ENCODE measurements at places on chromosomes 1 and 21.

DNA sequence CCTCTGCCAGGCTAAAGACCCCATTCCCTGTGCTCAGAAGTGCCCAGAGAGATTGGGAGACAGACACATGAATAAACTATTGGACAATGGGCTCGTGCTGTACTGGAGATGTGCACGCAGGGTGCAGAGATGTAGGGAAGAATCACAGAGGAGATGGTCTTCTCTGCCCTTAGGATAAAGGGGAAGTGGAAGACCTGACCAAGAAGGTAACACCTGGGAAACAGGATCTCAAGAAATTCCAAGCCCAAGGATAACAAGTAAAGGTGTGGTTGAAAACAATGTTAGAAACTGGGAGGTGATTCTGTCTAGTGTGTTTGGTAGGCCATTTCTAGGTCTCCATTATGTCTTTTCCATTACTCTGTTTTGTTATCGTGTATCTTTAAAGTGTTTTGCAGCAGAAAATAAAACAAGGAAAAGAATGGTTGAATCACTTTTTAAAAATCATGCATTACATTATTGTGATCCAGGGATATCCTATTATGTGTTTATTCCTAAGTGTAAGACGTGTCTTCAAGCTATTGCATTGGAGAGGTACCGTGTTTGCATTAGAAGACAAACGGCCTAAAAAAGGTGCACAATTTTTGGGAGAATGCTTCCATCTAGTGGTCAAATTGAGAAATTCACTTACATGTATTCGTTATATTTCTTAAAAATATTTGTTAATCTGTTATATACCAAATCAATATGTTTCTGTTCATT lies 40.8 kb upstream of the KCTD3 start:
- DNase-seq: peak; percentile 84

DNA sequence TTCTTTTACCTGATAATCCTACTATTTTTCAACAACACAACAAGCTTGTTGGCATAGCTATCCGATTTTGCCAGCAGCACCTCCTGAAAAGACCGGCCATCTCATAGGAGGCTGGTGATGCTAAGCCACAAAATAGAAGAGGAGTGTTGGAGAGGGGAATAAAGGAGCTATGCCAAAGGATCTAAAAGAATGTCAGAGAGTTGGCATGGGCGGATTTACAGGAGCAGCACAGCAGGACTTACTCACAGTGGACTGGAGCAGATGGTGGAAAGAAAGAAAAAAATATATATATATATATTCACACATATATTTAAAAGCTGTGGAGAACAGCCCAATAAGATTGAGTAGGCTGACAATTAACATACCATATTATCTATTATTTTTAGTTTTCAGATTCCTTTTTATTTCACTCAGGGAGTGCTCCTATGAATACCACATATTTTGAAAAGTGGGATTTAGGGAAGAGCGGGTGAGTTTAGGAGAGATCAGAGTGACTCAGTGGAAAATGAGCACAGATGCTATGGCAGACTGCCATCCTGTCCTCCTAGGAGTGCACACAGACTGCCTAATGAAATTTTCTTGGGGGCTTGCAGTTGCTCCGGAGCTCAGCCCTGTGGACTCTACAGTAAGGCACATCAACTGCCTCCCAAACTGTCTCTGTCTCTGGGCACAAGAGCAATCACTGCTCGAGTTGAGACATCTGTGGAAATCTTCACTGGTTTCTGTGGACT lies 394.4 kb upstream of the CHRM3 start:
- DNase-seq: no peak

DNA sequence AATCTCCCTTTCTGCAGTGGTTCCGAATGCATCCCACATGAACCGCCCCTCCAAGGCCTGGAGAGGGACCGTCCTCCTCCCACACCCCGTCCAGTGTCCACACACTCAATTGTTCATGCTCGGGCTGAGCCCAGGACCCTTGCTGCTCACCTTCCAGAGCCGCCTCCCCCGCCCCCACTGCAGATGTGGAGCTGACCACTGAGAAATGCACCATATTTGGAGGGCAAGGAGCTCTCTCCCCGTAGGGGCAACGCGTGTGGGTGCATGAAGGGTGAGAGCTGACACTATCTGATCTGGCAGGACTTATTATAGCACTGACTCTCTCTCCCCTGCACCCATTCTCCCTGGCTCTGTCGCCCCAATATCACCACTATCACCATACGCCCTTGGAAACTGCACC lies 4.0 kb upstream of the S100A3 start:
- no peak for DNase-seq

DNA sequence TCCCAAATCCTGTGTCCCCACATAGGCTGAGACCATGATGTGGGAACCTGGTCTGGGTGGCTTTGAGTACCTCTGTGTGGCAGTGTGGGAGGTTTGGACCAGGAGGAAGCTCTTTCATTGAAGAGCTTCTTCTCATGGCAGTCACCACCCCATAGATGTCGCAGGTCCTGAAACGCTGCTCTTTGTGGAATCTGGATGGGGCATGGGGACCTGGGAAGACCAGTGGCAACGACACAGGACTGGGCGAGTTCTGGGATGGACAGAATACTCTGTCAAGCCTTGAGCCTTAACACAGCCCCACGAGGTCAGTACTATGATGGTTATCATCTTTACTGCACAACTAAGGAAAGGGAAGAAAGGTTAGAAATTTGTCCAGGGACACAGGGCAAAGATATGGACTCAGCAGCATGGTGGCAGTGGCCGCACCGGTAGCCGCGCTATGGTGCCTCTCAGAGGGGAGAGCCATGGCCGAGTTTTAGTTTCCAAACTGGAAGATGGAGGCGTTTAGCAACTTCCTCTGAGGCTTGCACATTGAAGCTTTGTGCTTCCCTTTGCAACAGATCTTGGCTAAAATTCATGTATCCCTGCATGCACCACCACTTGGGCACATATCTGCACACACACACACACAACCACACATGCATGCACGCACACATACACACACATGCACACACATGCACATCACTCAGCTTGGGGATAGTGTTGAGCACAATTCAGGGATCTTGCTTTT lies 117.7 kb upstream of the C1orf174 start:
- DNase-seq: no peak

DNA sequence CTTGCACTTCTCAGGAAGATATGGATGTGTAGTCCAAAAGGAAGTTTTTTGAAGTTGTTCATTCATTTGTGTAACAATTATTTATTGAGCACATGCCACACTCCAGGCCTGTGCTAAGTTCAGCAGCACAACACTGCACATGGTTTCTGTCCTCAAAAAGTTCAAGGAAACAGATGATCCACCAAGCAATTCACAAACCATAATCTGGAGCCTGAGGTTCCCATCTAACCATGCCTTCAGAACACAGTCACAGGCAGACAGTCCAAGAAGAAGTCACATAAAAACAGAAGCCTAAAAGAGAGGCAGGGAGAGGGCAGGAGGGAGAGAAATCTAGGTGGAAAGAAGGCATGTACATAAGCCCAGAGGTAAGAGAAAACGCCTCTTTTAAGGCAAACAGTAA lies 1.9 kb downstream of the CD48 start:
- DNase-seq: no peak

DNA sequence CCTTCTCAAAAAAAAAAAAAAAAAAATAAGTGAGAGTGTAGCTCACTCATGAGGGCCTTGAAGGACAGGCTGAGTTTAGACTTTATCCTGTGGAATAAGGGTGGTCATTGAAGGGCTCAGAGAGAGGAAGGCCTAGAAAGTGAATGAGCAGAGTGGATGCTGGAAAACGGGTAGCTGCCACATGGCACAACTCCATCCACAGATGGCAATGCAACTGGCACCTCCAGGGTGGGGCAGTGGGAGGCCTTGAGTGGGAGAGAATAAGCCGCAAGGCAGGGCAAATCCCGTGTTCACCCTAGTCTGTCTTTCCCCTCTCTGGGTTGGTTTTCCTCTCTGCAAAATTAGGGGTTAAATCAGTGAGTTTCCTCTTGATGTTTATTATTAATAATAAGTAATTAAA lies 3.1 kb downstream of the TNNI1 start:
- DNase-seq: no peak

- DNase-seq: no peak
Observed at GRCh38 chr1:8118031-8118451, 91.9 kb upstream of the ERRFI1 start.

- no peak for DNase-seq
Observed at GRCh38 chr1:6785318-6785727, at the start of gene CAMTA1. Gene CAMTA1 (plus strand): TSS chr1:6785454. CDS start chr1:6785531, 77 bp downstream.

DNA sequence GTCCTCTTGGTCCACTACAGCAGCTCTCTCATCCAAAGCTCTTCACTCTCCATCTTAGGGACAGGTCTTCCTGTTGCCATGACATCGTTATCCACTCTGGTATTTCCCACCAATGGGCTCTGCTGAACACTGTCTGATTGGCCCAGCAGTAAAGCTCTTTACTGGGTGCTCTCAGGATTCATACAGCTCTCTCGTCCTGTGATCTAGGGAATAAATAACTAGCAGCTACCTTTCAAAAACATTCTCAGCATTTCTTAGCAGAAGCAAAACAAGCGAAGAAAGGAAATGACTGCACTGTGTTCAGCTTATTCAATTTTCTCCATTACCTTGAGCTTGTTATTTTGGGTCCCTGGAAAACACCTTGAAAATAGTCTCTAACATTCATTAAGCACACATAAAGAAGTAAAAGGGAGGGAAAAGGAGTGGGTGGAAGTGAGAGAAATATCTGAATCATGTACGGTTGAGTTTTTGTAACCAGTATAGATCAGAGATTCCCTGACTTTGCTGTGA lies 163.4 kb upstream of the SGIP1 start:
- DNase-seq: peak; percentile 41

GRCh38 chr1:223609977-223610376 lies 55.5 kb downstream of the CAPN8 start:
- DNase-seq: peak; percentile 97

DNA sequence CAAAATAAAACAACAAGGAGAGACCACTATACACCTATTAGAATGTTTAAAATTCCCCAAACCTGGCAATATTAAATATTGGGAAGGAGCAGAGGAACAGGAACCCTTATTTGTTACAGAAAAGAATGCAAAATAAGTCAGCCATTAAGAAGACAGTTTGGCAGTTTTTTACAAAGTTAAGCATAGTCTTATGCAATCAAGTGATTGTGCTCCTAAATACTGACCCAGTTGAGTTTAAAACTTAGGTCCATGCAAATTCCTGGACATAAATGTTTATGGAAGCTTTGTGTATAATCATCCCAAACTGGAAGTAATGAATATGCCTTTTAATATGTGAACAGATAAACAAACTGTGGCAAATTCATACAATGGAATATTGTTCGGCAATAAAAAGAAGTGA lies 72.9 kb upstream of the RGS4 start:
- no peak for DNase-seq

DNA sequence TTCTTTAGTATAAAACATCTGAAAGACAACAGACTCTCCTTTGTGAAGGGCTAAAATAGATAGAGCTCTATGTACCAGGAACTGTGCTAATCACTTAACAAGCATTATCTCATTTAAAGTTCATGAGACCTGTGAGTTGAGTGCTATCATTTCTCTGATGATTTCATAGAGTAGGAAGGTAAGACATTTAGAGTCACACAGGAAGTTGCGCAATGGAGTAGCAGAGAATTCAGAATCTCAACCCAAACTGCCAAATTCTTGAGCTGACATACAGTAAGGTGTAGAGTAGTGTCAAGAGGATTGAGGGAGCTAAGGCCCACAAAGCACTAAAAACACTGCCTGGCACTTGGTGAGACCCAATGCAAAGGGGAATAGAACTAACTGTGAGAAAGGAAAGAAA lies 384.3 kb downstream of the NTNG1 start:
- DNase-seq: no peak

DNA sequence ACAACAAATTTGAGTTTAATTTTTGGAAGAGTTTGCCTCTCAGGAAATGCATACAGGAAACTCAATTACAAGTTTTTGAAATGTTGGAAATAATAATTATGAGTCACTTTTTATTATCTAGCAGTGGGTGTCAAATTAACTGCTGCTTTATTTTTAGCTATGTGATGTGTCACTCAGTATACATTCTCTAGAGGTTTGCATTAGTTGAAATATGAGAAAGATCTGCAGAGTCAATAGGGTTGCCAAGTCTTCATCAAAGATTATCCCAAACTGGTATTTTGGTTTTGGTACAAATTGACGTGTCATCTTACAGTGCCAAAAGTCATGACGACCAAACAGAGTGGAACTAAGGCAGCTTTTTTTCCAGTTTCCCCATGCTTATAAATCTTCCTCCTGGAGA lies 54.3 kb upstream of the DIPK1A start:
- no peak for DNase-seq
